ENCODE measurements at places on chromosomes 5 and 9.

DNA sequence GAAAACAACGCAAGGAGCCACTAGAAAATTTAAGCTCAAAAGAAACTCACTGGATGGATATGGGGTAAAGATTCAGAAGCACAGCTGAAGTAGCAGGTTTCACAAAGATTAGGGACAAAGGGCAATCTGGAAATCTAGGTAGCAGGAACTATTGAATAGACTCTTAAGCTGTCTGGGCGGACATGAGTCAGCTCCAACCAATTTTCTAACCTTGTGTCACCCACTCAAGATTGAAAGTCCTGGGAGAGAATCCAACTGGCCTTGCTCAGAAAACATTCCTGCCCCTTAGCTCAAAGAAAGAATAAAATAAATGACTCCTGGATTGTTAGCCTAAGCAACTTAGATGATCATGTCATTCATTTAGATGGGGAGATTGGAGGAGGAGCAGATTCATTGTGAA lies 69.2 kb downstream of the STK32A start:
- no peak overlapping the region for H3K4me3 ChIP-seq
- DNase-seq = no peak
- no peak overlapping the region for H3K27ac ChIP-seq
- no peaks in the 10 kb centered on the region for H3K4me1 ChIP-seq
- H3K36me3 ChIP-seq = no peaks in the 10 kb centered on the region

DNA sequence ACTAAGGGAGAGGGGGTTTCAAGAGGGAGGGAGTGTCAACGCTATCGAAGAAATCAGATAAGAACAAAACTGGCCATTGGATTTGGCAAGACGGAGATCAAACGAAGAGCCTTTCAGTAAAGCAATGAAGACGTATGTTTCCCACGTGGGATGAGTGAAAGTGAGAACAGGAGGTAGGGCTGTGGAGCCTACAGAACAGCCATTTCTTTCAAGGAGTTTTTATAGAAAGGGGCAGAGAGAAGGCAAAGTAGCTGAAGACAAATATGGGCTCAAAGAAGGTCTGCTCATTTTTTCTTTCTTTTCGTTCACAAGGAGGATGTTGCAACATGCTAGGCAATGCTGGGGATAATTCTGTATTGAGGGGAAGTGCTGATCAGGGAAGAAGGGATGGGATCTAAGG lies 98.3 kb downstream of the SUSD1 start:
- H3K4me1 ChIP-seq = no peaks in the 10 kb centered on the region
- H3K4me3 ChIP-seq = no peak overlapping the region
- H3K27ac ChIP-seq = no peak overlapping the region
- H3K36me3 ChIP-seq = no peaks in the 10 kb centered on the region

GRCh38 chr5:81749192-81749560 lies 1.7 kb downstream of the SSBP2 start:
- H3K36me3 ChIP-seq = peaks cover 4% of the 10 kb centered on the region
- H3K27ac ChIP-seq = no peak overlapping the region
- peak overlapping the region; percentile 100 for H3K4me3 ChIP-seq
- peaks cover 10% of the 10 kb centered on the region for H3K4me1 ChIP-seq
- H3K27me3 ChIP-seq = no peaks in the 10 kb centered on the region

DNA sequence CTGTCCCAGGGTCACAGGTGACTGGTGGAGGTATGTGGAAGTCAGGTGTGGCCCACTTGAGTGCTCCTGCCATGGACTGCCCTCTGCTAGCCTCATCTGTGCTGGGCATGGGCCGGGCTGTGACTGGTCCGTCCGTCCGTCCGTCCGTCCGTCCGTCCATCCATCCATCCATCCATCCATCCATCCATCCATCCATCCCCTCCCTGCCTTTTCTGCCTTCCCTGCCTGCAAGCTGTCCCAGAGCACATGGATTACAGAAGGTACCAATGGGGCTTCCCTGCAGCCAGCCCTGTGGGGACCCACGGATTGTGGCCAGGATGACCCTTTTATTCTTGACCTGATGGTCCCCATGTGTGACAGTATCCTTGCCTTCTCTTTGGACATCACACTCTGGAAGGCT lies 92.5 kb downstream of the MACROH2A1 start:
- no peak for DNase-seq
- H3K4me3 ChIP-seq = no peak overlapping the region
- no peaks in the 10 kb centered on the region for H3K36me3 ChIP-seq
- no peaks in the 10 kb centered on the region for H3K27me3 ChIP-seq

DNA sequence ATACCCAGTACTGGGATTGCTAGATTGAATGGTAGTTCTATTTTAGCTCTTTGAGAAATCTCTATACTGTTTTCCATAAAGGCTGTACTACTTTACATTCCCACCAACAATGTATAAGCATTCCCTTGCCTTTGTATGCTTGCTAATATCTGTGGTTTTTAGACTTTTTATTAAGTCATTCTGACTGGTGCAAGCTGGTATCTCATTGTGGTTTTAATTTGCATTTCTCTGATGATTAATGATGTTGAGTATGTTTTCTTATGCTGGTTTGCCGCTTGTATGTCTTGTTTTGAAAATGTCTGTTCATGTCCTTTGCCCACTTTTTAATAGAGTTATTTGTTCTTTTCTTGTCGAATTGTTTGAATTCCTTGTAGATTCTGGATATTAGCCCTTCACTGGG lies 512.7 kb upstream of the PAPPA start:
- no peak overlapping the region for H3K27ac ChIP-seq
- H3K27me3 ChIP-seq = no peaks in the 10 kb centered on the region
- H3K4me3 ChIP-seq = no peak overlapping the region
- H3K4me1 ChIP-seq = no peaks in the 10 kb centered on the region
- no peaks in the 10 kb centered on the region for H3K36me3 ChIP-seq

DNA sequence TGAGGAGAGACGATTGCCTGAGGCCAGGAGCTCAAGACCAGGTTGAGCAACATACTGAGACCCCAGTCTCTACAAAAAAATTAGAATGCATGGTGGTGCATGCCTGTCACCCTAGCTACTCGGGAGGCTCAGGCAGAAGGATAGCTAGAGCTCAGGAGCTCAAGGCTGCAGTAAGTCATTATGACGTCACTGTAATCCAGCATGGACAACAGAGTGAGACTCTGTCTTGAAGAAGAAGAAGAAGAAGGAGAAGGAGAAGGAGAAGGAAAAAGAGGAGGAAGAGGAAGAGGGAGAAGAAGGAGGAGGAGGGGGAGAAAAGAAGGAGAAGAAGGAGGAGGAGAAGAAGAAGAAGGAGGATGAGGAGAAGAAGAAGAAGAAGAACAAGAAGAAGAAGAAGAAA lies 519.1 kb downstream of the CDH9 start:
- no peaks in the 10 kb centered on the region for H3K4me1 ChIP-seq
- H3K27ac ChIP-seq = no peak overlapping the region
- no peaks in the 10 kb centered on the region for H3K36me3 ChIP-seq
- H3K27me3 ChIP-seq = no peaks in the 10 kb centered on the region
- H3K4me3 ChIP-seq = no peak overlapping the region
- no peak for DNase-seq

GRCh38 chr9:88926781-88927505 lies 64.3 kb upstream of the S1PR3 start:
- no peaks in the 10 kb centered on the region for H3K4me1 ChIP-seq
- DNase-seq = no peak
- no peaks in the 10 kb centered on the region for H3K36me3 ChIP-seq
- H3K4me3 ChIP-seq = no peak overlapping the region

GRCh38 chr9:83544002-83544698 lies 5.9 kb upstream of the FRMD3 start:
- no peak overlapping the region for H3K27ac ChIP-seq
- no peak overlapping the region for H3K4me3 ChIP-seq
- H3K4me1 ChIP-seq = no peaks in the 10 kb centered on the region
- DNase-seq = no peak

GRCh38 chr5:55495216-55495615 lies 39.5 kb downstream of the PLPP1 start:
- no peaks in the 10 kb centered on the region for H3K36me3 ChIP-seq
- H3K27ac ChIP-seq = no peak overlapping the region
- no peak overlapping the region for H3K4me3 ChIP-seq
- H3K27me3 ChIP-seq = no peaks in the 10 kb centered on the region

DNA sequence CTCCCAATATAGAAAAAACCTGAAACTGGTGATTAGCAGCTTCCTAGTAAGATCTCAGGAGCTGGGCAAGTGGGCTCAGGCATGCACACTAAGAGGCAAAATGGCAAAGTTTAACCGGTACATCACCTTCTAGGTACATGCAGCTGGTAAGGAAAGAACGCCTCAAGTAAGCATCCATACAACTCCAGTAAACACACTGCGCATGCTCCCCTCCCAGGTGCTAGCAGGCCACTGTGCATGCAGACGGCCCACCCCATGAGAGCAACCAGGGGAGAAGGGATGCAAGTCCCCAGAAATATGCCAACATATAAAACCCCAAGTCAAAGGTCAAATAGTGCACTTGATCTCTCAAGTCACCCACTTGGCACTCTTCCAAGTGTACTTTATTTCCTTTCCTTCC lies 228.6 kb upstream of the KIF2A start:
- H3K4me1 ChIP-seq = peaks cover 5% of the 10 kb centered on the region
- H3K27ac ChIP-seq = no peak overlapping the region

- no peaks in the 10 kb centered on the region for H3K4me1 ChIP-seq
- H3K27me3 ChIP-seq = no peaks in the 10 kb centered on the region
- no peaks in the 10 kb centered on the region for H3K36me3 ChIP-seq
- no peak overlapping the region for H3K4me3 ChIP-seq
These were observed 194.2 kb upstream of the HAPLN1 start for GRCh38 chr5:83914662-83915418.

DNA sequence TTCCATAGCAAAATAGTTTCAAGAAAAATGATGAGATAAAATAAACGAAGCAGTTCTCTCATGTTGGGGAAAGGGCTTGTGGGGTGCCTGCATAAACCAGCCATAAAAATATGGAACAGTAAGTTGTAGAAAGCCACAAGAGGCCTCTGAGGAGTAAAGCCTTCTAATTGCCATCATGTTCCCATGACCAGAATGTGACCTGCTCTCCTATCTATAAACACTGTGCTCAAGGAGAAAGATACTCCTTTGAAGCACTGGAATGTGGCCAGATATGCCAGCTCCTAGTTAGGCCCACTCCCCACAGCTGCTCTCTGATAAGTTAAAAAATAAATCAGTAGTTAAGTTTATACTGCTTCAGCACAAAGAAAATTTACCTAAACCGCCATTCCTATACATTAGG lies 65.8 kb downstream of the SETX start:
- no peak overlapping the region for H3K4me3 ChIP-seq
- no peaks in the 10 kb centered on the region for H3K4me1 ChIP-seq
- H3K36me3 ChIP-seq = peaks cover 13% of the 10 kb centered on the region
- no peaks in the 10 kb centered on the region for H3K27me3 ChIP-seq

DNA sequence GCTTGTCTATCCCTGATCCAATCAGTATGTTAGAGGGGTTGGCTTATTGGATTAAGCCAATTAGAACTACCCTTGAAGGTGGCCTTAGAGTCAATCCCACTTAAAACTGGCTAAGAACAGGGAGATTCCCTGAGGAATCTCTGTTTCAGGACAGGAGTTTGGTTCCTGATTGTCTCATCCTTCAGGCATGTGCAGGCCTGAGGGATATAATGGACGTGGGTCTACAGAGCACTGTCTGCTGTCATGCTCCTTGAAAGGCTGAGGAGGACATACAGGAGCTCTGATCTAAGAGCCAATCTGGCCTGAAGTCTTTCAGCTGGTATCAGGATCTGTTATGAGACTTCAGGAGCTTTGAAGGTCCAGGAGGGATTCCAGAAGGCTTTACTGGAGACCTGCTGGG lies 36.2 kb upstream of the PRXL2C start:
- peaks cover 6% of the 10 kb centered on the region for H3K27me3 ChIP-seq
- H3K36me3 ChIP-seq = no peaks in the 10 kb centered on the region
- no peak overlapping the region for H3K27ac ChIP-seq
- DNase-seq = no peak
- H3K4me3 ChIP-seq = no peak overlapping the region

DNA sequence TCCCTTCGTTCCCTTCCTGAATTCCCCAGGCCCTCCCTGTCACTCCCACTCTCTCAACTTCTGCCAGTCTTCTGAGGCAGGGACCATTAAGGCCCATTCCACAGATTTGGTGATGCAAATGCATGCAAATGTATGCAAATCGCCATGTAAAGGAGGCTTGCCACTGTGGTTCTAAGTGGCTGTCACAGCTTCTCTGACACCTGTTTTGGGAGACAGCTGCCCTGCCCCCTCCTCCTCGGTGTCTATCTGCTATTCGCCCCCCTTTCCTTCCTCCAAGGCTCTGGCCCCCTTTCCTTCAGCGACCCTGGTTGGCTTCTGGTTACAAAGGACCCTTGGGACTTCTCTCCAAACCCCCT lies 10.5 kb upstream of the ARAP3 start:
- H3K36me3 ChIP-seq = no peaks in the 10 kb centered on the region
- H3K4me1 ChIP-seq = peaks cover 16% of the 10 kb centered on the region
- DNase-seq = no peak
- no peaks in the 10 kb centered on the region for H3K27me3 ChIP-seq
- H3K4me3 ChIP-seq = peak overlapping the region; percentile 66

- H3K4me1 ChIP-seq = no peaks in the 10 kb centered on the region
- H3K27me3 ChIP-seq = no peaks in the 10 kb centered on the region
- no peaks in the 10 kb centered on the region for H3K36me3 ChIP-seq
- H3K4me3 ChIP-seq = no peak overlapping the region
These were observed 457.6 kb downstream of the SLCO4C1 start for GRCh38 chr5:101838435-101838834.

DNA sequence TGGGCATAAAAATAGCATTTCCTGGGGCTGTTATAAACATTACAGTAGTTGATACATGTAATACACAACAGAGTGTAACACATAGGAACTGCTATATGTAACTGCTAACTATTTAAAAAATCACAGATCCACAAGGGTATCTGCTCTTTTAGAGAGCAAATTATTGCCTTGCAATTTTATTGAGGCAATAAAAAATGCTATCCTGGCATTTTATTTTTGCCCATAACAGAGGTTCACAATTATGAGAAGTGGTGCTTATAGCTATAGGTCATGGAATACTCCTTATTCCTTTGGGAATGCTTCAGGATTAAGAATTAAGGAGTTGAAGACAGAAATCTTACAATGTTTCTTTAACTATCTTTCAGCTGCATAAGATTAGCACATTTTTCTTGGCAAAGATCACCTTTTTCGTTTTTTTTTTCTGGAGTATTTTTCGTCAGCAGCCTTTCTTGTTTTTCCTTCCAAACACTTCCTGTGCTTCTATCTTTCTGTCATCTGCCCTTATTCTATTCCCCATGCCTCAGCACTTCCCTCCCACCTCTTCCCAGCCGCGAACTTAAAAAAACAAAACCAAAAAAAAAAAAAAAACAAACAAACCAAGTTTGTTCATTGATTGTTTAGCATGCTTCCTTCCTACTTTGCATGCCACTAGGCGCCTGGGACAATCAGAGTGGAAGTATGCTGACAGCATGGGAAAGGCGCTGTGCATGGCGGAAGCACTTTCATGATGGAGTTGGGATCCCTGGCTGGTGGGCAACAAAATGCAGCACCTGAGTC lies 264.2 kb downstream of the MAST4 start:
- peaks cover 9% of the 10 kb centered on the region for H3K4me1 ChIP-seq
- no peak overlapping the region for H3K4me3 ChIP-seq
- no peaks in the 10 kb centered on the region for H3K27me3 ChIP-seq
- no peak overlapping the region for H3K27ac ChIP-seq
- H3K36me3 ChIP-seq = no peaks in the 10 kb centered on the region

Measured in neuronal stem cell (in vitro differentiated cells).